ENCODE measurements at places on chromosomes 5 and 9.

DNA sequence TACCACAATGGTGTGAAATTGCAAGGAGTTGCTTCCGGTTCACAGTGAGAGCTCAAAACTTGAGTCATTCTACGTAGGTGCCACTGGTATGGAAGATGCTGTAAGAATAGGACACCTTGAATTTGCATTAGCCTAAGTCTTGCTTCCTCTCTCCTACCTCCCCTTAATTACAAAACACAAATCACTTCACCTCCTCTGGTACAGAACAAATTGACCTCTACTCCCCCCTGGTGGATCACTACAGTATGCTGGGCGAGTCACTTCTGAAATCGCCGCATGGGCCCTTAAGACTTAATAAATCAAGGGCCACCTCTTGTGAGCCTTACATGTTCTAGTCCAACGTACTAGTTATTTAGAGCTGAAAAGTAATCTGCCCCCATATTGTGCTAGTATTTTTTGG, 145.3 kb upstream of the SMARCA2 start:
- DNase-seq = no peak

DNA sequence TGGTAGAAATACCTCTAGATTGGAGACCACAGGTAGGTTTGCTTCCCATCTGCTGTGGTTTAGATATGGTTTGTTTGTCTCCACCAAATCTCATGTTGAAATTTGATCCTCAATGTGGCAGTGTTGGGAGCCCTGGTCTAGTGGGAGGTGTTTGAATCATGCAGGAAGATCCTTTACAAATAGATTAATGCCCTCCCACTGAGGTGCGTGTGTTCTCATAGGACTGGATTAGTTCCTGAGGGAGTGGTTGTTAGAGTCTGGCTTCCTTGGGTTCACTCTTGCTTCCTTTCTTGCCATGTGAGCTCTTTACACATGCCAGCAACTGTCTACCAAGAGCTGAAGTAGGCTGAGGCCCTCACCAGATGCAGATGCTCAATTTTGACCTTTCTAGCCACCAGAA, 391.1 kb upstream of the GRIA1 start:
- no peak for DNase-seq

DNA sequence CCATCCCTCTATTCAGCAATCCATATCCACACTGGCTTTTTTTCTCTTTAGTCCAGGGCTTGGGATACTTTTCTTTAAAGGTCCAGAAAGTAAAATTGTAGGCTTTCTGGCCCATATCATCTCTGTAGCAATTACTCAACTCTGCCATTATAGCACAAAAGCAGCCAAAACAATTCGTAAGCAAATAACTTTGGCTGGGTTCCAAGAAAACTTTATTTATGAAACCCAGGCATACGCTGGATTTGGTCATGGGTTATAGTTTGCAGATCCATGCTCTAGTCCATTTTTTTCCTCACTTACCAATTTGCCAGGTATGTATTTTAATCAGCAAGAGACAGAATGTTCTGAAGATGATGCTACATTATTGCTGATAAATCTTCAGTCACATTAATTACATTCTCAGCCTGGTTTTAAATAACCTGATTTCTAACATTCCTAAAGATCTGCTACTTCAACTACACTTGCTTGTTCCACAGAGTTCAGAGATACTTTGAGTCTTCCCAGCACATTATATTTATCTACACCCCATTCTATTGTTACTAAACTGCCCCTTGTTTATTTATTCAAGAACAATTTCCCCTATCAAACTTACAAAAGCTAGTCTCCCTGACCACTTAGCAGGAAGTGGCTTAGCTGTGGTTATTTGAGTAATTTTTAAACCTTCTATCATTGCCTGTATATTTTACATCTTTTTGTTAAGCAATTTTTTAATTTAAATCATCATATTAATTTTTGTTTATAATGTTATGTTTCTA, 161.0 kb downstream of the ISL1 start:
- no peak for DNase-seq

- DNase-seq = no peak
Measured at GRCh38 chr5:133049726-133050048, 2.1 kb upstream of the HSPA4 start.

DNA sequence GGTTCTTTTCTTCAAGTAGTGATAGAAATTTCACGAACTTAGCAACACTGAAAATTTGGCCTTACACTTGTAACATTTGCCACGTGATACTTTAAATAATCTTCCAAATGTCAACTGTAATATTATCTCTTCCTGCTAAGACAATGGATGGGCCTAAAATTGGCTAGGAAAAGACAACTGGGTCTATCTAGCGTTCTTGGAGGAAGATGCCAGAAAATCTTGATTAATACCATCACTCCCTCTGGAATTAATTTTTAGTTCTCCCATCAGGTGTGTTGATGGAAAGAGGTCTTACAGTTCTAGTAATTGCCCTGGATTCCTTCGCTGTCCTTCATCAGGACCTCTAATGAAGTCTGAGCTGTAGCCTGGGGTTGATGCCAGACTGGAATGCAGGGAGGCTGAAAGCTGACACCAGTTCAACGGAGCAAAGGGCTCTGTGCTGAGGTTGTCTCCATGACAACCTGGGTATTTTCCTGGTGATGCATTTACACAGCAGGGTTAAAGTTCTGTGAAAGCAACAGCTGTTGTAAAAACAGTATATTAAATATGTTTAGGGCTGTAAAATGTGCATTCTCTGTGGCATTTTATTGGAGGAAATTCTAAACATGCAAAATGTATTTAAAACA, 92.3 kb downstream of the GAS1 start:
- no peak for DNase-seq

DNA sequence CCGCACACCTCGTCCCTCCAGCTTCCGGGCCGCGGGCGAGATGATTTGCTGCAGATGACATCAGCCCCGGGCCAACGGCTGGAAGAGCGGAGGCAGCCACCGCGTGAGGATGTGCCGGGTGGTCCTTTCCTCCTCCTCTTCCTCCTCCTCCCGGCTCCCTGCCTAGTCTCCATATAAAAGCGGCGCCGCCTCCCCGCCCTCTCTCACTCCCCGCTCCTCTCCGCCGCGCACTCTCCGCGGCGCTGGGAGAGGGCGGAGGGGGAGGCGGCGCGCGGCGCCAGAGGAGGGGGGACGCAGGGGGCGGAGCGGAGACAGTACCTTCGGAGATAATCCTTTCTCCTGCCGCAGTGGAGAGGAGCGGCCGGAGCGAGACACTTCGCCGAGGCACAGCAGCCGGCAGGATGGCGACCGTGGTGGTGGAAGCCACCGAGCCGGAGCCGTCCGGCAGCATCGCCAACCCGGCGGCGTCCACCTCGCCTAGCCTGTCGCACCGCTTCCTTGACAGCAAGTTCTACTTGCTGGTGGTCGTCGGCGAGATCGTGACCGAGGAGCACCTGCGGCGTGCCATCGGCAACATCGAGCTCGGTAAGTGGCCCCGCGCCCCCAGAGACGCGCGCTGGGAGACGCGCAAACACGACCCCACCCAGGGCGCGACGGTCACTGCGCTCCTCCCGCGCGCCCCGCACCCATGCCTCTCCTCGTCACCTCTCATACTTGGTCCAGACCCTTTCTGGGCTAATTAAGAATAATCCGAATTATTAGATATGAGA, at the start of gene MAP1B:
Gene MAP1B, plus strand, starts transcription at position 345 of the 770 bp plus-strand sequence. Its CDS starts 57 bp downstream, at position 402.
- no peak for DNase-seq

DNA sequence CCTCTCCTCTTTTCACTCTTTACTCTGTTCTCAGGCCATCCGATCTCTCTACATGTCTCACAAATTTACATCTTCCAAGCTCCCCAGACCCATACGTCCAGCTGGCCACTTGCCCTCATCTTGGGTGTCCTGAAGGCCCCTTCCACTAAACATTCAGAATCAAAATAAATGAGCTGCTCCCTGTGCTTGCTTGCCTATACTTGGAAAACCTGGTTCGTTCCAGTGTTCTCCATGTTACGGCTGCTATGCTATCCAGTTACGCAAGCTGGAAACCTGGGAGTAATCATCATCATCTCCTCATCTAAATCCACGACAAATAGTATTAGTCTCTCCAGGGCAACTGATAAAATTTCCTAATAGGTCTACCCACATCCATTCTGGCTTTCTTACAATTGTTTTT, 165.0 kb upstream of the FBXL17 start:
- DNase-seq = no peak

DNA sequence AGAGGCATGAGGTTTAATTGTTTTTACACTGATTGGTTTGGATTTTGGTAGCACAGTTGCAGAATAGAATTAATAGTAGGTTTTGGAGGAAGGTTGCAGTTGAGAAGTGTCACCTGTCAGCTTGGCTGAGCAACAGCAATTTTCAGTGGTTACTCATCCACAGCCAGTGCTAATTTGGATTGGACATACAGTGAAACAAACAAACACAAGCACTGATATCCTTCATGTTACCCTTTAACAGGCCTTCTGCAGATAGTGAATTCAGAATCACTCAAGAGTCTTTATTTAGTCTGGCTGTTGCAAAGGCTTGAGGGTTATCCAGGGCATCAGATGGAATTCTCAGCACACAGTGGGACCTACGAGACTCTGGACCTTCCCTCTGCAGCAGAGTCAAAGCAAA, 31.8 kb upstream of the POU4F3 start:
- DNase-seq = no peak

DNA sequence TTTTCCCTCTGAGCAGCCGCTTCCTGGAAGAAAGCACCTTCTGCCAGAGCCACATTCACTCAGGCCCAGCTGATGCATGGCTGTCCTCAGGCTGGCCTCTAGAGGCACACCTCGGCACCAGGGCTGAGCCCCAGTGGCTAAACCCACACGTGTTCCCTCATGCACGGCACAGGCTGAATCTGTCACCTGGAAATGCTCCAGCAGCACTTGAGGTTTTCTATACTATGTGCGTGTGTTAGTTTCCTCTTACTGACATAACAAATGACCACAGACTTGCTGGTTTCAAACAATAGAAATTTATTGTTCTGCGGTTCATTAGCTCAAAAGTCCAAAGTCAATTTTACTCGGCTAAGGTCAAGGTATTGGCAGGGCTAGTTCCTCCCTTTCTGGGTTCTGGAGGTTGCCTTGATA, 141.4 kb downstream of the LRRC70 start:
- DNase-seq = no peak

DNA sequence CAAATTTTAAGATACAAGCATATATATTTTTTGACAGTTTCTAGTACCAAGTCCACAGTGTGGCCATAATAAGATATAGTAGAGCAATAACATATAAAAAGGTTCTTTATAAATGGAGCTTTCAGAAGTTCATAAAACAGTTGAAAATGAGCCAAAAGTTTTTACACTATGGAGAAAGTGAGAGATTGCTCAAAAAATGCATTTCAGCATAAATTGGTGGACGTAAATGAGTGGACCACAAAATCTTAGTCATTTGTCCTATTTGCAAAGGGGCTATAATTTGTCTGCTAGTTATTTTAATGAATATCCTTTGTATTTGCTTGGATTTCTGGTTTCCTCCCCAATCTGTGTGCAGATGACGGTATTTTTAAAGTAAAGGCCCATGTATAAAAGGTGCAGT, 159.4 kb upstream of the DAP start:
- DNase-seq = no peak

DNA sequence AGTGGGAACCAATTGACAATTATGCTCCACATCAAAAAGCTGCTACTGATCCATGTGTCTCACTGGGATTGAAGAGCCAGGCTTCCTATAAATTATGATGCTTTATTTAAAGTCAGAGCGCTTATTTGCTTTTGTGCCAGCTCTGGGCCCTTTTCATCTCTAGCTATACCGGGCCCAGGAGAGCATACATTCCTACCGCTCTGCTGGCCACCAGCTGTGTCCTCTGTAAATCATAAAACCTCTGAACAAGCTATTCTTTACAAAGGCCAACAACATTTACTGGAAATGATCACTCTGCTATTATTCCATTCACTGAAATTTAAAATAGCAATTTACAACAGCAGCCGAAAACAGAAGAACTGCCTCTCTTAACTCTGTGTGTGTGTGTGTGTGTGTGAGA, 86.6 kb downstream of the ZNF608 start:
- DNase-seq = no peak

GRCh38 chr9:113131689-113132151, 19.1 kb upstream of the SLC31A2 start:
- no peak for DNase-seq

GRCh38 chr5:7714697-7715096, 136.2 kb downstream of the CFAP90 start:
- no peak for DNase-seq

- peak; percentile 50 for DNase-seq
Measured at GRCh38 chr5:132022737-132023136, 11.3 kb upstream of the ACSL6 start.

- DNase-seq = no peak
Measured at GRCh38 chr5:50623666-50624065, 42.8 kb upstream of the PARP8 start.

DNA sequence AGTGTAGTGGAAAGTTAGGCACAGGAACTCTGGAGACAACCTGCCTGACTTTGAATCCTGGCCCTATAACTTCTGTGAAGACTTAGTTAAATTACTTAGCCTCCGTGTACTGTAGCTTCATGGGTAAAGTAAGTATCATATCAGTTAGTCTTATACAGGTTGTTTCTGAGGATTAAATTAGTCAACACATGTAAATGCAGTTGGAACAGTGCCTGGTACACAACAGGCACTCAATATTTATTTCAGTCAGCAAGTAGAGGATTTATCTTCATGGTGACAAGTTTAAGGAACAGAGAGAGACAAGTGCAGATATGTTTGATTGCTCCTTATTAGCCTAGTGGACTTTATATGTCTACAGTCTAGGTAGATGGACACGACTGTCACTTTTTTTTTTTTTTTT, 2.7 kb downstream of the TSLP start:
- no peak for DNase-seq

DNA sequence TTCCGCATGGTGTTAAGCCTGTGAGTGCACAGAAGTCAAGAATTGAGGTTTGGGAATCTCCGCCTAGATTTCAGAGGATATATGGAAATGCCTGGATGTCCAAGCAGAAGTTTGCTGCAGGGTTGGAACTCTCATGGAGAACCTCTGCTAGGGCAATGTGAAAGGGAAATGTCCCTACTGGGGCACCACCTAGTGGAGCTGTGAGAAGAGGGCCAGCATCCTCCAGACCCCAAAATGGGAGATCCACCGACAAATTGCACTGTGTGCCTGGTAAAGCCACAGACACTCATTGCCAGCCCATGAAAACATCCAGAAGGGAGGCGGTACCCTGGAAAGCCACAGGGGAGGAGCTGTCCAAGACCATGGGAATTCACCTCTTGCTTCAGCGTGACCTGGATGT, 3.6 kb upstream of the SAXO1 start:
- DNase-seq = no peak

DNA sequence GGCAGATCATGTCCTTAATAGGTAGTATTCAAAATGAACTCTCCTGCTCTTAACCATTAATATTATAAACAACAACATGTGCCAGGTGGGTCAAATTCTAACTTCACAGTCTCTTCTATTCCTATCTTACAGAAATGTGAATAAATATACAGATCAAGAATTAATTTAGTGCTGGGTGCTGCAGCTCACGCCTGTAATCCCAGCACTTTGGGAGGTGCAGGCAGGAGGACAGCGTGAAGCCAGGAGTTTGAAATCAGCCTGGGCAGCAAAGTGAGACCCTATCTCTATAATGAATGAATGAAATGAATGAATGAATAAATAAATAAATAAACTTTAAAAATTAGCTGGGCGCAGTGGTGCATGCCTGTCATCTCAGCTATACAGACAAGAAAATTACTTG, 34.1 kb downstream of the PTCH1 start:
- no peak for DNase-seq

- no peak for DNase-seq
Measured at GRCh38 chr5:41213340-41213739, at the start of gene C6. TSS of gene C6 (minus strand) at chr5:41213532. CDS start at chr5:41203230, 10,302 bp downstream.

- no peak for DNase-seq
Measured at GRCh38 chr9:5364294-5365024, 24.8 kb upstream of the RLN1 start.

Data from activated T-cell treated with anti-CD3 and anti-CD28 coated beads for 24 hours (primary cell).